ENCODE measurements at places on chromosomes 1 and 21.

DNA sequence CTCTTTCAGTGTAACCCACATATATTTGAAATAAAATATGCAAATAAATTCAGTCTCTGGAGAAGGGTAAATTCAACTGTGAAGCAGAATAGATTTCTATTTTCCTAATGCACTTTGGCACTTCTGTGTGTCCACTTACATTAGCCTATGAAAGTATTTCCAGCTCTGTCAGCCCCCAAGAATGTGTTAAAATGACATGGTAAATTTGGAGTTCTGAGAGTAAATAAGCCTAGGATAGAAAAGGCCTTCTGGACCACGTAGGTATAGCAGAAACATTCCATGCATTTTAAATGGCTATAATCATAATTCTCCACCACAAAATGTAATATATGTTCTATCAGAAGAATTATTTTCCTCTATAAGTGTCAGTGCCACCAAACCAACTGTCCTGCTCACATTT, 276.2 kb downstream of the NEGR1 start:
- no peak for DNase-seq

DNA sequence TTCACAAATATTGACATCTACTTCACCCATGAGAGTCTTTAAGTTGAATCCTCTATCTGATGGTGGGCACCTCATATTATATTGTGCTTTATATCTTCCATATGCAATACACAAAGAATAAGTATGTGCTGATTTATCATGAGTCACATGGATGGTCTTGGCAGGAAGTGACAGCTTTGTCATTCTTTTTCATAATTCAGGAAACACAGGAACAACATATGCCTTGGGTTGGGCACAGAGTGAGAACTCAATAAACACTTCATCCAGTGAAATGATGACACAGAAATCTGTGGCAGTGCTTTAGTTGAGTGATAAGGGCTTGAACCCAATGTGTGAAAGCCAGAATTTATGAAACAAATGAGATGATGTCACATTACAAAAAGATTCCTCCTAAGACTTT, 41.2 kb downstream of the GADD45A start:
- no peak for DNase-seq

DNA sequence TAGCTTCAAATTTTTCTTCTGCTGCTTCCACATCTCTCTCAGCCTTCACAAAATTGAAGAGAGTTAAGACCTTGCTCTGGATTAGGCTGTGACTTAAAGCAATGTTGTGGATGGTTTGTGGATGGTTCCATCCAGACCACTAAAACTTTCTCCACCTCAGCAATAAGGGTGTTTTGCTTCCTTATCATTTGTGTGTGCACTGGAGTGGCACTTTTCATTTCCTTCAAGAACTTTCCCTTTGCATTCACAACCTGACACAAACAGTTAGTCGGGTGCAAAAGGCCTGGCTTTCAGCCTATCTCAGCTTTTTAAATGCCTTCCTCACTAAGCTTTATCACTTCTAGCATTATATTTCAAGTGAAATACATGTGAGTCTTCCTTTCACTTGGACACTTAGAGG, 30.3 kb downstream of the DENND1B start:
- no peak for DNase-seq

DNA sequence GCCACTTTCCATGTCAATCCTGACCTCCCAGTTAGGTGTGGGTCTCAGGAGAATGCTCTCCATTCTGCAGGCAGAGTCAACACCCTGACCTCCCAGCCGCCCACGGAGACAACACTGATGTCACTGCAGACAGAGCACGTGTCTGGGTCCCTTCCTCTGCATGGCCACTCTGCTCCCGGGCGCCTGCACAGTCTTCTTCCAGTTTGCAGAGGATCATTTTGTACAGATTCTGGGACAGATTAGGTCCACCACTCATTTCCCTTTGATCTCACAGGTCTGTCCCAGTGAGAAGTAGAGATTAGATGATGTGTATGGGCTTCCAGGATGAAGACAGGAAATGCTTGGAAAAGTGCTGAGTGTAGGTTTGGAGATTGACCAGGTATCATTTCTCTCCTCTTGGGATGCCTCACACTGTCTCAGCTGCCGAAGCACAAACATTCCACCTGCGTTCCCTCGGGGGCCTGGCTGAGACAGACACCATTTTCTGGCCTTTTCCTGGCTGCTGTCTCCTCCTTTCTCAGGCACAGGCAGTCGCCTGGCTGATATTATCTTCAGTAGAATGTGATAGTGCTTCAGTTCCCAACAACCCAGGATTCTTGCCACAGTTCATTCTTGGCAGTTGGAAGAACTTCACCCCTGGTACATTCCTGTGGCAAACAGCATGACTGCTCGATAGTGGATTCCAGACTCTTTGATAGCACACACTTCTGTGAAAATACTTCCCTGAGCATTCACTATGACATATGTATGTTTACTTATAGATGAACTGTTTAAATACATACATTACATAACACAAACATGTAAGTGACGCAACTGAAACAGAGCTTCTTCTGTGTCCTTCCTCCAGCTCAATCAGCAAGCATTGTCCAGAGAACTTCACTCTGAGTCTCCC, 7.9 kb downstream of the MYBPHL start:
- DNase-seq, result peak; percentile 97

DNA sequence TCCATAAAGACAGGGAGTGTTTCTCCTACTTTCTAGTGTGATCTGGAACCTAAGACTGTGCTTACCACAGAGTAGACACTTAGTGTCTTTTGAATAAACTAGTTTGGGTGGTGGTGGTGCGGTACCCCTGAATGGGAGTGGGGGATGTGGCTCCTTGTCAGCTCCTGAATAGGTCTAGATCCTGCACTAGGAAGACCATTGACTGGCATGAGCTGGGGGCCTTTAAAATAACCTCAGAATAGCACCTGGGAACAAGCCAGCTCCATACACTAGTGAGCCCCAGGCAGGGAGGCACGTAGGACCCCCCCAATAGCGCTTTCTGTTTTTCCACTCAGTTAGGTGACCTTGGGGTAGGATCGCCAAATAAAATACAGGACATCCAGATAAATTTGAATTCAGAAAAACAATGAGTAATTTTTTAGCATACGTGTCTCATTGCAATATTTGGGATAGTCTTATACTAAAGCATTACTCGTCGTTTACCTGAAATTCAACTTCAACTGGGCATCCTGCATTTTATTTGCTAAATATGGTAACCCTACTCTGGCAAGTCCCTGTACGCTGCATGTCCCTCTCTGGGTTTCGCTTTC, 45.6 kb downstream of the AZIN2 start:
- DNase-seq, result no peak

Data from choroid plexus epithelial cell (primary cell).